Pancreas (tissue), 10 donors: ENCODE measurements at places on chromosomes 3 and 15. TPM values are rescaled to one million over a fixed set of nuclear protein-coding genes. Genes with fewer than 3 reads are reported as not detected.

The FETUB gene
- total RNA-seq = not detected

- DNase-seq = no peak
Observed at GRCh38 chr3:193905541-193906396, 230.2 kb upstream of the HES1 start.

The KY gene
- 0.23 TPM for total RNA-seq

The CELSR3 gene
- total RNA-seq = 1.1 TPM

DNA sequence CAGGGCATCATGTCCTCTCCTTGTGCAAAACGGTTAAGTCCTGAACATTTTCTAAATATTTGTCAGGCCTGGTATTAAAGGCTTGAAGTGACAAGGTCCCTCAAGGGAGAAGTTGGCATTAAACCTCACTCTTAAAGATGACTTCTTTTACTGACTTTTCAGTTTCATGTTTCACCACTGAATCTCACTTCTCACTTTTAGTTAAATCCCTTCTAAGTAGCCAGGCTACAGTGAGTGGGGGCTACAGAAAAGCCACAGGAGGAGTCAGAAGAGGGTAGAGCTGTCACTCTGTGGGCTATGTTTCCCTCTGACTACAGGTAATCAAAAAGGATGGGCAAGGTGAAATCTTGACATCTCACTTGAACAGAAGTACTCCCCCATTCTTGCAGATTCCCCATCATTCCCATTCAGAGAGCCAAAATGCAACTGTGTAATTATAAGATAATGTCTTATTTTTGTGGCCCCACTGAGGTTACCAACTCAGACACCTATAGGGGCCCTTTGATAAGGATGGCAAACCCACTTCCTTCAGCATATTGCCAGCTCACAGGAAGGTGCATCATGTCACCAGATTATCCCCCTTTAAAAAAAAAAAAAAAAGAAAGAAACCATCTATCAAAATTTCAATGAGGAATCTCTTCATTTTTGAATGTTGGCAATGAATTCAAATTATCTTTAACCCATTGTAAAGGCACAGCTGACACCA, 790.1 kb upstream of the CFAP20DC start:
- no peak for DNase-seq

DNA sequence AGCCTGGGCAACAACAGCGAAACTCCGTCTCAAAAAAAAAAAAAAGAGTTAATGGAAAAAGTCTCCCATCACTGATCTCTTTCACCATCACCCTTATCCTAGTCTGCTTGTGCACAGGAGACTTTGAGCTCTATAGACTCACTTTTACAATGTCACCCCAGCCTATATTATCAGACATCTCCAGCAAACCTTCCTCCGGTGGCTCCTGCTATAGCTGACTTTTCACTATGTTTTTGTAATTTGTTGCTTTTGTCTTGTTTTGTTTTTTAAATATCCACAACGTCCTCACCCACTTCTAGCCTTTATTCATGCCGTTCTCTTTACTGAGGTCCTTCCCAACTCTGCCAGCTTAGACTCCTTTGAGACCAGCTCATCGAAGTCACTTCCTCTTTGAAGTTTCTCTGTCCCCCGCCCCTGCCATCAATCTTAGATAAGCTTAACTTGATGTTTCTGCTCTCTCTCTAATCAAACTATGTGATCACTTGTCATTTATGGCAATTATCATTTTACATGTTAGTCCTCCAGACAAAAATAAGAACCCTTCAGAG, 82.7 kb upstream of the CHD2 start:
- no peak for DNase-seq

- peak; percentile 61 for DNase-seq
Observed at GRCh38 chr3:123652342-123652984, 67.6 kb upstream of the HACD2 start.

The PLSCR1 gene
- total RNA-seq = 42.9 TPM

DNA sequence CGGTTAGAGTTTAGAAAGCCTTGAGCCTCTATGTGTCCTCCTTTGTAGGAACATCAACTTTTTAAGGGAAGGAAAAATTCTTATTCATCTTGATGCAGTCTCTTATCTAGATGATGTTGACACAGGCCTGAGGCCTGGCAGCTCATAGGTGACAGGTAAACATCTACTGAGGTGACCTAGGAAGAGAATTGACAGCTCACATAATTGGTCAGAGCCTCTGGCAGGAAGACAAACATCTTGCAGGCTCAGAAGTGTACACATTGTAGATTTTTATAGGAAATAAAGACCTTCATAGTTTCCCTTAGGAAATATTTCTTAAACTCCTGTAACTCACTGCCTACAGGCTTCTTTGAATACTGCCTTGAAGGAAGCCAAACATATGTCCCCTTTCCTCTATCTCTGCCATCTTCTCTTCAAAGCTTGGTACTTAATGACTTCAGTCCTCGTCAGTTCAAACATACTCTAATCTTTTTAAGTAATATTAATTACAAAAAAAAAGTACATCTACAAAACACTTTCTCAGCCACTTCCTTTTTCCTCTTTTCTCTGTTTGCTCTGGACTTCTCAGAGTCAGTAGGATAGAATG, 341.3 kb downstream of the TBL1XR1 start:
- no peak for DNase-seq

The DLL4 gene
- total RNA-seq = 1.6 TPM

DNA sequence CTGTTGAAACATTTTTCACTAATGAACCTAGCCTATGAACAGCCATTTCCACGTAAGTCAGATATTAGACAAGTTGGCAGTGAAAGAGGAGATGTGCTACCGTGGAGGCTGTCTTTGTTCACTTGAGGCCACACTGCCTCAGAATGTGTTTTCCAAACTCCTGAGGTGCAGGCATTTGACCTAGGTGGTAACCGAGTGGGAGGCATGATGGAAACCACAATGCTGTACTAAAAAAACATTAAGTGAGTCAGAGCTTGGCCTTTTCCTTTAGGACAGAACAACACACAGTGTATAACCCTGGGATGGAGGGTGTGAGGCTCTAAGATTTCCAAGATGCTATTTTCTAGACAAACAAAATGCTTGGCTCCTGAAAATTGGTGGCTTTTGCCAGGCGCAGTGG, 406.3 kb downstream of the SOX2 start:
- no peak for DNase-seq

DNA sequence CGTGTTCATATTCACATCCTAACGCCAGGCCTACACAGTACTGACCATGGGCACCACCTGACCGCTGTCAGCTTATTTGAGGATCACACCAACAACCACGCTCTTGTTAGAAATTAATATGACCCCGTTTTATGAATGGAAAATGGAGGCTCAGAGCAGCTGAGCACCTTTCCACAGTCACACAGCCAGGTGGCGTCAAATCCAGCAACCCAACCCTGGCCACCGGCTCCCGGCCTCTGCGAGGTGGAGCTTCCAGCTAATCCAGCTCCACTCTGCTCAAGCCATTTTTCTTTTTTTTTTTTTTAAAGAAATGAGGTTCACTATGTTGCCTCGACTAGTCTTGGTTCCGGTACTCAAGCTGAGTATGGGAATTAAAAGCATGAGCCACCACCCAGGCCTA, 41.3 kb downstream of the RPN1 start:
- DNase-seq = no peak

The NME9 gene
- 0.47 TPM for total RNA-seq

- DNase-seq = no peak
Observed at GRCh38 chr3:61882253-61882652, 320.9 kb downstream of the PTPRG start.

The BRPF1 gene
- 7.0 TPM for total RNA-seq

DNA sequence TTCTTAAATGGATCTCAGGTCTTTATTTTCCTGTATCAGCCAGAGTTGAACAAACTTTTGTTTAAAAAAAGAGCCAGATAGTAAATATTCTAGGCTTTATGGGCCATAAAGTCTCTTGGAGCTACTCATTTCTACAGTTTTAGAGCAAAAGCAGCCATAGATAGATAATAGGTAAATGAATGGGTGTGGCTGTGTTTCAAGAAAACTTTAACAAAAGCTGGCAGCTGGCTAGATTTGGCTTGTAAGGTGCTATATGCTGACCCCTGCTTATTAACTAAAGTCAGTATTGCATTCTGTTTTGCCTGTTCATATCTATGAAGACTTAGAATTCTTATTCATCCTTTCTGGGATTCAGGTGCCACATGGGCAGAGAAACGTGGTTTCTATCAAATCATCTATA, 29.0 kb downstream of the MFN1 start:
- DNase-seq = no peak

GRCh38 chr3:16885593-16886302, 993 bp downstream of the PLCL2 start:
- DNase-seq = no peak
